ENCODE measurements at places on chromosomes 3 and 15.

- H3K36me3 ChIP-seq: peaks cover 1% of the 10 kb centered on the region
- no peak overlapping the region for H3K4me3 ChIP-seq
- no peaks in the 10 kb centered on the region for H3K27me3 ChIP-seq
- no peaks in the 10 kb centered on the region for H3K4me1 ChIP-seq
- no peak overlapping the region for H3K27ac ChIP-seq
- no peak for DNase-seq
Measured at GRCh38 chr15:43550527-43551363, 33.3 kb downstream of the MAP1A start.

GRCh38 chr3:22606938-22607337, 596.2 kb upstream of the UBE2E2 start:
- H3K36me3 ChIP-seq: no peaks in the 10 kb centered on the region
- no peaks in the 10 kb centered on the region for H3K4me1 ChIP-seq
- no peak overlapping the region for H3K27ac ChIP-seq
- no peak for DNase-seq
- no peaks in the 10 kb centered on the region for H3K27me3 ChIP-seq
- no peak overlapping the region for H3K4me3 ChIP-seq

GRCh38 chr3:161274691-161275298, 53.7 kb downstream of the NMD3 start:
- DNase-seq: peak; percentile 53
- no peaks in the 10 kb centered on the region for H3K36me3 ChIP-seq
- H3K4me3 ChIP-seq: no peak overlapping the region

GRCh38 chr15:40558952-40559742, 5.7 kb downstream of the CCDC32 start:
- no peaks in the 10 kb centered on the region for H3K4me1 ChIP-seq
- H3K4me3 ChIP-seq: no peak overlapping the region
- no peaks in the 10 kb centered on the region for H3K36me3 ChIP-seq
- no peaks in the 10 kb centered on the region for H3K27me3 ChIP-seq
- DNase-seq: peak; percentile 15

GRCh38 chr3:120196333-120196732, 88.7 kb downstream of the GPR156 start:
- no peak overlapping the region for H3K4me3 ChIP-seq
- H3K27me3 ChIP-seq: no peaks in the 10 kb centered on the region
- no peaks in the 10 kb centered on the region for H3K36me3 ChIP-seq
- no peaks in the 10 kb centered on the region for H3K4me1 ChIP-seq
- H3K27ac ChIP-seq: no peak overlapping the region
- DNase-seq: no peak

- H3K36me3 ChIP-seq: no peaks in the 10 kb centered on the region
- no peaks in the 10 kb centered on the region for H3K27me3 ChIP-seq
- peaks cover 23% of the 10 kb centered on the region for H3K4me1 ChIP-seq
- DNase-seq: no peak
- H3K4me3 ChIP-seq: no peak overlapping the region
- peak overlapping the region; percentile 14 for H3K27ac ChIP-seq
Measured at GRCh38 chr3:56781762-56782161, 20.0 kb downstream of the ARHGEF3 start.

GRCh38 chr15:85581495-85581894, 201.1 kb downstream of the AKAP13 start:
- H3K4me3 ChIP-seq: no peak overlapping the region
- H3K4me1 ChIP-seq: peaks cover 21% of the 10 kb centered on the region
- peaks cover 7% of the 10 kb centered on the region for H3K36me3 ChIP-seq
- H3K27ac ChIP-seq: no peak overlapping the region
- no peak for DNase-seq
- H3K27me3 ChIP-seq: no peaks in the 10 kb centered on the region

DNA sequence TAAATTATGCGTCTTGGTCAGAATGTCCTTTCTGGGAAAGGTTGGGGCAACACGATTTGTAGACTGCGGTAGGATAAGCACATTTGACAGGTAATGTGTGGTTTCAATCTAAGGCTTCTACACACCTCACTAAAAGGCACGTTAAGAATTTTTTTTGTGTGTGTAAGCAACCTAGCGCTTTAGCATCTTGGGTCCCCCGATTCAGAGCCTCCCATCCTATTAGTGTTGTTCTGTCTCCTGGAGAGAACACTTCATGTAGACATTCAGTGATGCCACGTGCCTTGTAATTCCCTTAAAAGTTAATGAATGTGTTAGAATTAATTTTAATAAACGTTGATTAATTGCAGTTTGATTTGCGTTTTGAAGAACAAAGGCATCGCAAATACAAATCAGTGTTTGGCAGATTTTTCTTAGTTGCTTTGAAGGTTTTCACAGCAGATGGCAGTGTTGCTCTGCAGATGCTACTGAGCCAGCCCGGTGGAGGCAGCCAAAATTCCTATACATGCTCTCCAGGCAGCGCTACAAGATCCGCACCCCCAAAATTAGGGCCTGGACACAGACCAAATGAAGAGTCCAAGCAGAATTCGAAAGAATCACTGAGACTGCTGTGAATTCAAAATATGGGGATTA, 63.5 kb downstream of the OTOL1 start:
- H3K36me3 ChIP-seq: no peaks in the 10 kb centered on the region
- H3K4me3 ChIP-seq: no peak overlapping the region
- peak; percentile 36 for DNase-seq
- no peaks in the 10 kb centered on the region for H3K4me1 ChIP-seq
- H3K27me3 ChIP-seq: no peaks in the 10 kb centered on the region
- no peak overlapping the region for H3K27ac ChIP-seq

GRCh38 chr3:190526787-190527762, 13.2 kb downstream of the IL1RAP start:
- H3K36me3 ChIP-seq: no peaks in the 10 kb centered on the region
- no peak overlapping the region for H3K4me3 ChIP-seq
- H3K27me3 ChIP-seq: no peaks in the 10 kb centered on the region
- H3K4me1 ChIP-seq: no peaks in the 10 kb centered on the region

- no peak for DNase-seq
- no peaks in the 10 kb centered on the region for H3K36me3 ChIP-seq
- no peaks in the 10 kb centered on the region for H3K27me3 ChIP-seq
- H3K4me1 ChIP-seq: no peaks in the 10 kb centered on the region
- H3K4me3 ChIP-seq: no peak overlapping the region
Measured at GRCh38 chr3:117479095-117479494, 769.5 kb downstream of the TUSC7 start.

DNA sequence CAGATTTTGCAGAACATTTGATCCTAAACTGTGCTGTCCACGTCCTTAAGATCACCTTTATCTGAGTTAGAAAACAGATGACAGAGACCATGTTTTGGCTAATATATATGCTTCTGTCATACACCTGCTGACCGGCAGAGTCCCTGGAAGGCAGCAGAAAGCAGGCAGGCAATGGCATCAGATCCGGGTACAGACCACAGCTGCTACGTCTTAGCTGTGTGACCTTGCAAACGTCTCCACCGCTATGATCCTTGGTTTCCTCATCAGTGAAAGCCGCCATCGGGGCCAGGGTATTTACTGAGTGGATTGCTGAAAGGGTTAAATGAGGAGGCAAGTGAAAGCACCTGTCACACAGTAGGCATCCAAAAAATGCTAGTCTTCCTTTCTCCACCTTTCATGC, 72.1 kb downstream of the ABTB1 start:
- no peak for DNase-seq
- H3K36me3 ChIP-seq: no peaks in the 10 kb centered on the region
- peaks cover 34% of the 10 kb centered on the region for H3K4me1 ChIP-seq
- no peaks in the 10 kb centered on the region for H3K27me3 ChIP-seq
- no peak overlapping the region for H3K4me3 ChIP-seq

DNA sequence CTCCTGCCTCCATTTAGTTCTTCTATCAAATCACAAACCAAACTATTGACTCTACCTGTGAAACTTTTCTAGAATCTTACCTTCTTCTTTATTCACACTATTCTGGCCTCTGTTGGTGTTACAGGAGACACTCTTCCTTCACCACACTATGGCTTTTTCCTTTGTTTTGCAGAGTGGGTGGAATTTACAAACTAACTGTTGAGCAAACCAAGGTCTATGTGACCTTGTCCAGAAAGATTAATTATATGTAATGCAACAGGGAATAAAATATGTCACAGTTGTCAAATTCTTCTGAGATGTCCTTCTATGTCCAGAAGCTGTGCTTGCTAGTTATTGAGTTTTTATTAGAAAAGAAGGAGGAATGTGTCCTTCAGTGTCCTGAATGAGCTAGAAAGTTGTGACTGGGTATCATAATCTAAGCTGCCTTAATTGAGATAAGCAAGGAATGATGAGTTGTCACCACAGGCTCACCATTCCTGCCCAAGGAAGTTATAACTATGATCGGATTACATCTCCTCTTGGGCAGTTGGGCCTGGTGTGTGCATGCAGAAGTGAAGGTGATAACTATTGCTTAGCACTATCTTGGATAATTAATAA, 21.7 kb downstream of the ARL14 start:
- no peaks in the 10 kb centered on the region for H3K27me3 ChIP-seq
- H3K36me3 ChIP-seq: no peaks in the 10 kb centered on the region
- DNase-seq: no peak

- no peak overlapping the region for H3K4me3 ChIP-seq
- H3K27me3 ChIP-seq: no peaks in the 10 kb centered on the region
- H3K27ac ChIP-seq: no peak overlapping the region
Measured at GRCh38 chr15:50860824-50861223, 47.7 kb upstream of the AP4E1 start.

- no peaks in the 10 kb centered on the region for H3K36me3 ChIP-seq
- H3K27ac ChIP-seq: peak overlapping the region; percentile 42
- no peak overlapping the region for H3K4me3 ChIP-seq
- H3K4me1 ChIP-seq: peaks cover 3% of the 10 kb centered on the region
Measured at GRCh38 chr15:47383801-47384200, 333.5 kb upstream of the SEMA6D start.

DNA sequence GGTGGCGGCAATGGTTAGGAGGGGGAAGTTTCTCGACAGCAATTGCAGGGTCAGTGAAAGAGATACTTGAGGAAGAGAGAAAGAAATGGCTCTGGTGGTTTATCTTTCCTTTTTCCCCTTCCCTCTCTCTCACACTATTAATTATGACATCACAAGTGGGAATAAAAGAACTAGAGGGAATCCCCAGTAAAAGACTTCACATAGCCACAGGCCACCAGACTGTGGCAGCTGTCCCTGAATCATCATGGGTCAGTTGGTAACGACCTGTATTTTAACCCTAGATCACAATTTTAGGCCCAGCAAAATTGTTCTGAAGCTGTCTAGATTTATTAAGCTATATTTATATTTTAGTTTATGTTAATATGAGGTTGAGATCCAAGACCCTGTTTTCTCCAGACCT, 40.3 kb downstream of the MBNL1 start:
- no peak for DNase-seq
- no peaks in the 10 kb centered on the region for H3K36me3 ChIP-seq
- no peak overlapping the region for H3K4me3 ChIP-seq
- H3K27ac ChIP-seq: peak overlapping the region; percentile 79

- no peaks in the 10 kb centered on the region for H3K36me3 ChIP-seq
- H3K27ac ChIP-seq: no peak overlapping the region
- H3K4me1 ChIP-seq: 0 out of 2 replicates have a peak, but pooled peaks cover 4% of the 10 kb centered on the region
- H3K4me3 ChIP-seq: no peak overlapping the region
- H3K27me3 ChIP-seq: no peaks in the 10 kb centered on the region
Measured at GRCh38 chr15:39624806-39625205, 43.9 kb downstream of the THBS1 start.

- DNase-seq: no peak
- no peak overlapping the region for H3K4me3 ChIP-seq
- H3K27me3 ChIP-seq: no peaks in the 10 kb centered on the region
- no peaks in the 10 kb centered on the region for H3K36me3 ChIP-seq
- no peak overlapping the region for H3K27ac ChIP-seq
Measured at GRCh38 chr3:35651851-35652250, 12.5 kb downstream of the ARPP21 start.

DNA sequence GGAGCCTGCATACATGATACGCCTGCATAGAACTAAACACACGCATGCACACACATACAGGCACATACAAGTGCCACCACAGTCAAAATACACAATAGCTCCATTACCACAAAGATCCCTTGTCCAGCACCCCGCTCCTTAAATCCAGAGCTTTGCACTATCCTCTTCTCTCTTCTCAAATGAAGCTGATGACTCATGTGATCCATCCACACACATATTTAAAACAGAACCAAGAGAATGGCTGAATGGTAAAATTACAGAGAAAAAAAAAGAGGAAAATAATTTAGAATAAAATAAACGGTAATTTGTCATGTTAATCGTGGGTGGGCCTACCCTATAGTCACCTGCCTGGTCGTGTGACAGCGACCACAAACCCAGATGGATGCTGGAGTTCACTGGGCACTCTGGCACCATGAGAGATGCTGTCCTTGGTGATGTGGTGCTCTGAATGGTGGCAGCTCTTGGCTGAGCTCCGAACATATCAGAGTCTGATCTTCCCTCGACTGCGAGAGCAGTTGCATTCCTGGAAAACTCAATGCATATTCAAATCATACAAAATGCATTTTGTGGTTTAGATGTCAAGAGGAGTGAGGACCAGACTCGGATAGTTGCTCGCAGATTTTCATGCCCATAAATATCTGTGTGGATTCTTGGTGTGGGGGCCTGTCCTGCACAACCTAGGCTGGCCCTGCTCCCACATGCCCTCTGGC, 8.9 kb downstream of the IQSEC1 start:
- H3K4me1 ChIP-seq: no peaks in the 10 kb centered on the region
- no peak overlapping the region for H3K27ac ChIP-seq
- no peak for DNase-seq
- no peaks in the 10 kb centered on the region for H3K36me3 ChIP-seq
- no peaks in the 10 kb centered on the region for H3K27me3 ChIP-seq
- H3K4me3 ChIP-seq: no peak overlapping the region

GRCh38 chr3:42476225-42477125, 26.0 kb upstream of the VIPR1 start:
- H3K4me1 ChIP-seq: no peaks in the 10 kb centered on the region
- H3K4me3 ChIP-seq: no peak overlapping the region
- no peak overlapping the region for H3K27ac ChIP-seq
- H3K36me3 ChIP-seq: no peaks in the 10 kb centered on the region
- DNase-seq: no peak

DNA sequence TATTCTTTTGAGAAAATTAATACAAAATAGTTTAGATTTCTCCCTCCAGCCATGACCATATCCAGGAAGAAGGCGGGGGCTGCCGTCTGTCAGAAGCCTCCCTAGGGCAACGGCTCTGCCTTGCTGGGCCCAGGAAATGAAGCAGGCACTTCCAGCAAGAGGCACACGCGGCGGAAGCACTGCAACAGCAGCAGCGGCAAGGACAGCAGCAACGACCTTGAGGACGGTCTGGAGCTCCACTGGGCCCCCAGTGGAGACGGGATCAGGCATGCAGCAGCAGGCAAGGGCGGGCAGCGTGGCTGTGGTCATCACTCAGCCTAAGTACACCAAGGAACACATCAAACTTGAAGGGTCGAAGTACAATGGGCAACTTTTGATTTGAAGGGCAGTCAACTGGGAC, 61.3 kb upstream of the EPHA6 start:
- H3K27ac ChIP-seq: no peak overlapping the region
- H3K27me3 ChIP-seq: no peaks in the 10 kb centered on the region
- H3K36me3 ChIP-seq: no peaks in the 10 kb centered on the region
- H3K4me1 ChIP-seq: peaks cover 28% of the 10 kb centered on the region

GRCh38 chr3:188404701-188405100, 250.7 kb downstream of the LPP start:
- no peaks in the 10 kb centered on the region for H3K27me3 ChIP-seq
- no peak overlapping the region for H3K4me3 ChIP-seq
- no peaks in the 10 kb centered on the region for H3K36me3 ChIP-seq
- no peaks in the 10 kb centered on the region for H3K4me1 ChIP-seq
- DNase-seq: no peak

Data from Caco-2 (cell line).